ENCODE measurements at places on chromosomes 7 and 10.

DNA sequence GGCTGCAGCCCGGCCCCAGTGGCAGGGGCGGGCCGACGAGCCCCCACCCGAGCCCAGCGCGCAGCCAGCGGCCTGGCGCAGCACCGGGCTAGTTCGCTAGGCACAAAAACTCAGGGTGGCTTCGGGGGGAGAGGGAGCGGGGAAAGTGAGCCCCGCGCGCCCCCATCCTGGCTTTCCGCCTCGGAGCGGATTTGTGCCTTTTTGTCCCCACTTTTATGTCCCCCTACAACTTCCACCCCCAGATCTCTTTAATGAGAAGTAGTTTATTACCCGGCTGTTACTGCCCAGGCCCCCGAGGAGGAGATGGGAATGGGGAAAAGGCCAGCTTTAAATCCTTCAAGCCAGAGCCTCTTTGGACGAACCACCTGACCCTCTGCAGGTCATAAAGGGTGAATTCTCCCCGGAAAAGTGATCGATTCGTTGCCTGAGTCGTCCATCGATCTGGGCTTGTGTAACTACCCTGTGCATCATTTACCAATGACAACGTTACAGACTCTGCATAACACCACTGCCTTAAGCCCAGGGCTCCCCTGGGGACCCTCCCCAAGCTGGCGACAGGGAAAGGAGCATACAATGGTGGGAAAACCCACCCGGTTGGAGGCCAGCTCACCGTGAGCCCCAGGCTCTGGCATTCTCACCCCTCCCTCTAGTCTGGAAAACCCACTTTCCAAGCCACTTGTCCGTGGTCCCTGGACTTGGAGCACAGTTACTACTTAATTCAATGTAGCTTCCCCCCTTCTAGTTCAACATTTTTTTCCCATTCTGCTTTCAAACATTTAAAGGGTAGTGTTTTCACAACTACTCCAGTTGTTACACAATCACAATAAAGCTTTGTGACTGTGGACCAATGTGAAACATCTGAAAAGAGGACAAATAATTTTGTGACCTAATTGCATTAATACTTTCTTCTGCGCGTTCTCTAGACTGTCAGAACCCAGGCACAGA is 748 bp upstream of the SH3PXD2A start:
- no peak for DNase-seq

- no peak for DNase-seq
Measured at GRCh38 chr10:21264271-21264670, 261.2 kb downstream of the SKIDA1 start.

DNA sequence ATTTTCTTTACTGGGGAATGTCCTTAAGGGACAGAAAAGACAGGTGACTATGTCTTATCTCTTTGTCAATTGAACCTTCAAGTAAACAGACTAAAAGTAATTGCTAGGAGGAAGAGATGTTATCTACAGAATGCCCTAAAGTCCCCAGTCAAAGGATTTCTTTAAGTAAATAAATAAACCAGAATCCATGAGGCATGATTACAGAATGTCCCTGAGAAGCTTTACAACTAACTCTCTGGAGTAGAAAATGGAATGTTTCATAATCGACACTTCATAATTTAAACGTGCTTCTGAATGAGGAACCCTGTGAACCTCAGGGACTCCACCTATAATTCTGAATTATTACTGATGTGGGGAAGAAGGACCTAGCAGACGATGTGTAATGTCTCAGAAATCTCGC is 187.9 kb upstream of the IMMP2L start:
- no peak for DNase-seq

GRCh38 chr10:73653701-73654100 is 2.1 kb downstream of the SYNPO2L start:
- peak; percentile 10 for DNase-seq

DNA sequence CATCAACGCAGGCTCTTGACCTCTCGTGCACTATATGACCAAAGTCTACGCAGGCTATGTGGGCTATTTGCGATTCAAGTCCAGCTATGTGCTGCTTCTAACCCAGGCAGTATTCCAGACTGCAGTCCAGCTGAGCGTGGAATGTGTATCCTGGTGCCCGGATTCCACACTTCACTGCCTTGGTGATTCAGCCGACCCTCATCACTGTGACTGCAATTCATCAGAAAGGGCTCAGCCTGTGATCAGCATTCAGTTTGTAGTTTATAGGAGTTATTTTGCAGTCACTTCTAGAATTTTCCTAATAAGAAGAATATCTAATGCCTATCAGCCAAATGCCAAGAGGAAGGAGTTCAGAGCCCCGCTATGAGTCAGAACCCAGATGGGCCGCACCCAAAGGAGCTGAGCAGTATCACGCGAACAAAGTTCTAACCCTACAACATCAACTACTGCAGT is 119.8 kb upstream of the LANCL2 start:
- no peak for DNase-seq

DNA sequence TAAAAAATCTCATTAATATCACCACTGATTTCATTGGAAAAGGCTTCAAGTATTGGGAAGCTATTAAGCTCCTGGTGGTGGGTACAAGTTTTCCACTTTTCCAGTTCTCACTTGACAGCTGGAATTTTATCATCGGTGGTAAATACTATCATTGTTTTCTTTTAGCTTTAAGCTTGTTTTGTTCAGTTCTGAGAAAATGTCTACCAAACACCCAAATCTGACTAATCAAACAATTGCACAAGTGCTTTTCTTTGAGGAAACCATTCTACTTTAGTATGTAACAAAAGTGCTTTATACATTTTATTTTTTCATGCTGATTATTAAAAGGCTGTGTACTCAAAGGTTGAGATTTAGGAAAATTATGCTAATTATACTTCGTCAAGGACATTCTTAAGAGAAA is 7.9 kb downstream of the PRPF18 start:
- DNase-seq: no peak

GRCh38 chr7:101163279-101164070 is 1.9 kb downstream of the VGF start:
- no peak for DNase-seq

- DNase-seq: no peak
Measured at GRCh38 chr7:91789558-91789957, 90.9 kb downstream of the MTERF1 start.

DNA sequence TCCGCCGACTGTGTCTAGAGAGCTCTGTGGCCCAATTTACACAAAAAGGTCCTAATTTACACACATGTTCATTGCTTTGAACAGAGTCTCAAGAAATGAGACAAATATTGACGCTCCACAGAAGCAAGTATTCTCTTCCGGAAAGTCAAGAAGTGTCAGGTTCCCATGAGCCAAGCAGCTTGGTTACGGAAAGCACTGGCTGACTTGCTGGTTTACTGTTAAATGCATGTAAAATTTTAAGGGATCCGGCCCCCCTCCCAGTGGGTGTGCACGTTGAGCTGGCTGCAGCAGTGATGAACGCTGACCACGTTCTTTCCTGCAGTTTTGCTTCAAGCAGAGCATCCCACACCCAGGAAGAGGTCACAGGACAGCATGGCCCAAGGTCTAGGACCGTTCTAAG is 76.8 kb downstream of the DIP2C start:
- DNase-seq: no peak

GRCh38 chr7:73870041-73870492 is 9.1 kb downstream of the TMEM270 start:
- no peak for DNase-seq

DNA sequence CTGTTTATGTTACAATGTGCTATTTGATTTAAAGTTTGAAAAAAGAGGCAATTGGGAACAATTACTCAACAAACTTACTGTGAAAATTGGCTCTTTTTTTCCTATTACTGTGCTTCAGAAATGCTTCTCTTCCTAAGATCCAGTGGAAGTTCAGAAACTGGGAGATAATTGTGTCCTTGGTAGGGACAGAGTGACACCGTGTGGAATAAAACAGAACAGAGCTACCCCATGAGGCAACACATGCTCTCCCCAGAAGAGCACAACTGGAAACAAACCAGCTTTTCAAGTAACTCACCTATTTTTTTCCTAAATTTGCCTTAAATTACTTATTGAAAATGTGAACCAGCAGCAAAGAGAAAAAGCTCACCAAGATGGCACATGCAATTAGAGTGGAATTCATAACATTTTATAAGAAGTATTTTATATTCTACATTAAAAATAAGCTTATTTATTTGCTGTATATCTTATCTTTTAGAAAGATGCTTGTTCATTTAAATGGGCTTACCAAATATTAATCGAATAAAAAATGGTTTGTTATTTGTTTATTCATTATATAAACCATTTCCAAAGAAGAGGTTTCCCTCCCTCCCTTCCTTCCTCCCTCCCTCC is 346.1 kb upstream of the ANKRD30A start:
- DNase-seq: peak; percentile 21

DNA sequence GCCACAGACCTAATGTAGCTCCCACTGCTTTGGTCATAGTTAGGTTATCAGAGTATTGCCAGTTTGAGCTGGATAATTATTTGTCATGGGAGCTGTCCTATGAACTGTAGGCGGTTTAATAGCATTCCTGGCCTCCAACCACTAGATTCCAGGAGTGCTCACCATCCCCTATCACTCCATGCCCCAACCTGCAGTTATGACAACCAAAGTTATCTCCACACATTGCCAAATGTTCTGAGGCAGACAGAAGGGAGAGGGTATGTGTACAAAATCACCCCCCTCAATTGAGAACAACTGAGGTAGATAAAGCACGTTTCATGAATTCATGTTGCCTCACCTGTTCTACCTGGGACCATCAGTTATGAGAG is 119.0 kb upstream of the CACUL1 start:
- DNase-seq: no peak

DNA sequence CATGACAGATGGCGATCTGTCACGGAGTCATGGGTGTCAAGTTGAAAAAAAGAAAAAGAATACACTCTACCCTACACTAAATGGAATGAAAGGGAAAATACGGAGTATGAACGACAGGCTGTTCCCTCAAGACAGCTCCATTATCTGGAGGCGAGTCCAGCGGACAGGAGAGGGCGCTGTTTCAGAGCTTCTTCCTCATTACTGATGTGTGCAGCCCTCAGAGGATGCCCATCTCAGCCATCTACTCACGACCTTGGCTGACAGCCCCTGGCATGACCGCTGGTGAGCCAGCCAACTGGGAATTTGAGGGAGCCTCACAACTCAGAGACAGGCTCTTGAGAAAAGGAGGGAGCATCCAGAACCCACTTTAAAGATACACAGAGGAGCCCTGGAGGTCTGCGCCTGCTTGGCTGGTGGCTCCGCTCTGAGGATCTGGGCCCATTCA is 49.6 kb upstream of the SMNDC1 start:
- DNase-seq: peak; percentile 90

- peak; percentile 54 for DNase-seq
Measured at GRCh38 chr7:122902751-122903495, 16.7 kb upstream of the CADPS2 start.

GRCh38 chr10:6301488-6302075 is 98.8 kb downstream of the PFKFB3 start:
- DNase-seq: no peak

DNA sequence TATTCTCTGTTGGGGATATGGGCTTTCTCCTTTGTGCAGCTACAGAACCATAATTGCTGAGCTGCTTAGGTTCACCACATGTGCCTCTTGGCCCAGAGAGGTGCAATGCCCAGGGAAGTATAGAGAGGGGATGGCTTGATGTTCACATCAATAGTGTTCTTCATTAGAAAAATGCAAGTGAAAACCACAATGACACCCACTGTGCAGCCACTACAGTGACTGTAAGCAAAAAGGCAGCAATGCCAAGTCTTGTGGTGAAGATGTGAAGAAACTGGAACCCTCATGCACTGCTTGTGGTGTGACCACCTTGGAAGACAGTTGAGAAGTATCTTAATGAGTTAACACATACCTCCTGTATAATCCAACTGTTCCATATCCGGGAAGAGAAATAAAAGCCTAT is 318.9 kb upstream of the ZMIZ1 start:
- DNase-seq: no peak

GRCh38 chr7:137354961-137355360 is 11.4 kb upstream of the PTN start:
- DNase-seq: no peak

DNA sequence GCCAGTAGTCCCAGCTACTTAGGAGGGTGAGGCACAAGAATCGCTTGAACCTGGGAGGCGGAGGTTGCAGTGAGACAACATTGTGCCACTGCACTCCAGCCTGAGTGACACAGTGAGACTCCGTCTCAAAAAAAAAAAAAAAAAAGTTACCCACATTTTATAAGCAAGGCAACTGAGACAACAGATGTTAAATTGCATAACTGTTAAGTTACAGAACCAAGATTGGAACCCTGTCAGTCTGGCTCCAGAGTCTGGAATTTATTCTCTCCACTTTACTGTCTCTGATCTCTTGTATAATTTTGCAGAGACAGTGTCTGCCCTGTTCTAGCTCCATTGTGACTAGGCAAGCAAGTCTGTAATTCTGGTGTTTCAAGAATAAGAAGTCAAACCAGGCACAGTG is 6.2 kb upstream of the ITGB1 start:
- no peak for DNase-seq

DNA sequence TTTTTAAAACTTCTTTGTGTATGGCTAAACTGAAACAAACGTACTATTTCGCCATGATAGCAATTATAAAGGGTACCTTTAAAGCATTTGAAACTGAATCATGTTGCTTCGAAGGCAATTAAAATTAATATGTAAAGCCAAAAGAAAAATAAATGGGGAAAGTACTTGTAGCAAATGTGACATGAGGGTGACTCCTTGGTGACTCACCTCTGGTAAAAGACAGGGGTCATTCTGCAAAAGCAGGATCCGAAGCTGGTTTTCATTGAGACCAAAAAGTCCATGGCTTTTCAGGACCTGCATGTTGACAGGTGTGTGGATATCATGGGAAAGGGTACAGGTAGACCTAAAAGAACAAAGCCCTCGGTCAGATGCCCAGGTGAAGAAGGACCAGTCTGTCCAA is 1.5 kb downstream of the ZC3HAV1L start:
- no peak for DNase-seq
